G401 (cell line): ENCODE measurements at places on chromosomes 3 and 15.
A peak's percentile ranks its signal among the peaks of the same experiment; 100 is the strongest.

DNA sequence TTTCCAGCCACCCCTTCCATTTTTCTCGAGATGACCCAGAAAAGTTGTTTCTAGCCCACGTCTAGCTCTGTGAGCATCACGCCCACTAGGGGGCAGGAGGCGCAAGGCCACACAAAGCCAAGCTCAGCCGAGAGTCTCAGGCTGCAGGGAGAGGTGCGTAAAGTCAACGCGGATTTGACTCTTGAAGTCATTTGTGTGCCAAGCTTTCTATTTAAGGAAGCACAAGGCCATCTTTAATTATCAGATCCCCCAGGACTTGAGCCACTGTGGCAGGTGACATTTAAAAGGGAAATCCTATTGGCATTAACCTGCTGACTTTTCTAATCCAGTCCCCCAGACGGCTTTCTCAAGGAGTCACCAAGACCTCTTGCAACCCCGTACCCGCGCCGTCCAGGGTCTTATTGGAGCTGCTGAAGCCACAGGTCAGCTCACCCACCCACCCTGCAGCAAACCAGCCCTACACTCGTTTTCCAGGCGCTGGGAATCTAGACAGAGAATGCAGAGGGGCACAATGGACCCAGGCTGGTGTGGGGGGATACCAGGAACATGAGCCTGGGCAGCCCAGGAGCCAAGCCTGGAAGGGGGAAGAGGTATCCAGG, 62.1 kb downstream of the CAPN7 start:
- peak; percentile 92 for DNase-seq

GRCh38 chr15:99931703-99932603, 198.7 kb upstream of the LYSMD4 start:
- no peak for DNase-seq

DNA sequence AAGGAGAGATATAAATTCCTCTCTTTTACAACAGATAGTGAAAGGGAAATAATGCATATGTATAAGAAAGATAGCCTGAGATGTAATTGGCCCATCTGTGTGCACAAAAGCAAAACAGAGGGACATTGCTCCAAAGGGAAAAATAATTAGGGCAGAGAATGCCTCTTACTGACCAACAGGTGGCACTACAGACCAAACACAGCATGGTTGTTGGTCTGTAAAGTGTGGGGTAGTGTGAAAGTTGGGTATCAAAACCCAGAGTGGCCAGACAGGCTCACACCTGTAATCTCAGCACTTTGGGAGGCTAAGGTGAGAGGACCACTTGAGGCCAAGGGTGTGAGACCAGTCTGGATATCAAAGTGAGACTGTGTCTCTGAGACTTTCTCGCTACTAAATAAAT, 4.5 kb upstream of the TLNRD1 start:
- DNase-seq = peak; percentile 24

- DNase-seq = no peak
These were observed 91.8 kb downstream of the TOP2B start for GRCh38 chr3:25572919-25573385.

DNA sequence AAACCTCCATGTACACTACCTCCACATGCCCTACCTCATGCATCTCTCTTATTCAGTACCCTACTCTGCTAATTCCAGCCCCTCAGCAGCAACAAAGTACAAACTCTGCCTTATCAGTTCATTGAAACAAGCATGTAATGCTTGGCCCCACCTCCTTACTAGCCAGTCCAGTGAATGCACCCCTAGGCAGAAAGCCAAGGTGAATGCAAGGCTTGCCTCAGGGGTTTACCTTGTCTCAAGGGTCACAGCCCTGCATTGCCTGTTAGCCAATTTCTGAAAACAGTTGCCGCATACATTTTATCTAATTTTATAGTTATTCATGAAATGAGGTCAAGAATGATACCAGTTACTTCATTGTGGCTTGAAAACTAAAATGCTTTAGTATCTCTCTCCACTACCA, 576.4 kb downstream of the FHIT start:
- no peak for DNase-seq

DNA sequence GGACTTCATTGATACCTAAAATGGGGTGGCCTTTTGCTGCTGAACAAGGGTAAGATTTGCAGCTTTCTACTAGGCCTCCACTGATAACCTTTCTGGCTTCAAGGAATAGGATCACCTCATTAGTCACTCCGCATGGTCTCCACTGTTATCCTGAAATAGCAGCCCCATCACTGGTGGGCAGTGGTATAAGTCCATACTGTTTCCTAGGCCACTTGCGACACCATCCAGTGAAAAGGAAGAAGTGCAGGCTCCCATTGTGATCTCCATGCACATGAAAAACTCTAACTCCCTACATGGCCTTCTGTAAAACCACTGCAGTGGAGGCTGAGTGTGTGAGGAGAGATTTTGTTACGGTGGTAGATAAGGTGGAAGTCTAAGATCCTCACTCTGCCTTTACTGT, 1455.9 kb downstream of the SI start:
- DNase-seq = peak; percentile 3

DNA sequence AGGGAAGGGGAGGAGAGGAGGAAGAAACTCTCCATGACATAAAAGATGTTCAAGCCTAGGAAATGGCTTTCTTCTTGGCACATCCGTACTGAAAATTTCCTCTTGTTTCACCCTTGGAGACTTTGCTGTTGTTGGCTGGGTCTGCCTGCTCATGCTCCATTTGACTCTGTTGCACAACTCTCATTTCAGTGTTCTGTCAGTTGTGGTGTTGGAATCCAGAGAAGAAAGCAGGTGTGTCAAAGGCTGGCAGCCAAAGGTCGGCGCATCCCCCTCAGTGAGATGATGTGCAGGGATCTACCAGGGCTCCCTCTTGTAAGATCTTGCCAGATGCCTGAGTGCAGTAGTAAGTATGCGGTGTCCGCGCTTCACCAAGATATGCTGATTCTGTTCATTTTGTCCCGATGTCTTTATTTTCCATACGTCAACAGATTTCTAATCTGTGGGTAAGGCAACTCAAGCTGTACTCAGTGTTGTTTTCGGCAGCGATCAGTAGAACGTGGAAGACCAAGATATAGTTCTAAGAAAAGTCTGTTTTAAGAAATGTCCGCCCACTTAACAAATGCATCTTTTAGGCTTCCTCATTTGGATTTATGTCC, 265.2 kb upstream of the GOLGA6L4 start:
- no peak for DNase-seq

GRCh38 chr3:58375254-58375653, 42.6 kb downstream of the PXK start:
- DNase-seq = no peak

- no peak for DNase-seq
These were observed 24.5 kb downstream of the PLXNB1 start for GRCh38 chr3:48405343-48405881.

DNA sequence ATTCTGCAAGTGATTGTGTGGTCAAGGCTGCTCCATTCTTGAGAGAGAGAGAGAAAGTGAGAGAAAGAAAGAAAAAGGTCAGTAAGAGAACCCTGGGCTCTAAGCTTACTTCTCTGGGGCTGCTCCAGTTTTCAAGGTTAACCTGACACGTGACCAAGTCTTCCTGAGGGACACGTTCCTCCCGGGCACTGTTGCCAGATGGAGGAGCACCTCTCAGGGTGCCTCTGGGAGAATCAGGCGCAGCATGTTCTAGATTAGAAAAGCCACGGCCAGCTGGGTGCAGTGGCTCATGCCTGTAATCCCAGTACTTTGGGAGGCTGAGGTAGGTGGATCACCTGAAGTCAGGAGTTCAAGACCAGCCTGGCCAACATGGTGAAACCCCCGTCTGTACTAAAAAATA, 60.8 kb downstream of the ITGA11 start:
- no peak for DNase-seq

DNA sequence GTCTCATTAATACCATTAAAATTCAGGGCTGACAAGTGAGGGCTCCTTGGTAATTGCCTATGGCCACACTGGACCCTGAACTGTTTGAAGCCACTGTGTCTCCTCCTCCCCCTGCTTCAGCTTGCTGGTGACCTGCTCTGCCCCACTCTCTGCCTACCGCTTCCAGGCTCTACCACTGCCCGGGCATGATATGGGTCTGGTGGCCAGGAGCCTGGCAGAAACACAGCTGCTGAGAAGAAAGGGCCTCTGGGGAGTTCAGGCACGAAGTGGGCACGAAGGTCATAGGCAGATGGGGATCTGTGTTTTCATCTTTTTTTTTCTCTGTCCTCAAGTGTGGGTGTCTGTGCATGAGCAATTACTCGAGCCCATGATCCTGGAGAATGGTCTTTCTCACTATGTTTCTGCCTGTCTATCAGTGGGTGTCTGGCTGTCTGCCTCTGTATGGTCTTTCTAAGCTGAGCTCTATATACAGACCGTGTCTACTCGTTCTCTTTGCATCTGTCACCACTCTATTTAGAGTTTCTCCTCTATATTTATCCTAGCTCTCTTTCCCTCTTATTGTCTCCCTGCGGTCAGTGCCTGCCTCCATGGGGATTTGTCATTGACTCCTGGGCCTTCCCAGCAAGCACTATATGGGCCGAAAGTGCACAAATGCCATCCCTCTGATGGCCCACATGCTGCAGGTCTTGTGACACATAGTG, 42.1 kb upstream of the EPHB1 start:
- DNase-seq = no peak

DNA sequence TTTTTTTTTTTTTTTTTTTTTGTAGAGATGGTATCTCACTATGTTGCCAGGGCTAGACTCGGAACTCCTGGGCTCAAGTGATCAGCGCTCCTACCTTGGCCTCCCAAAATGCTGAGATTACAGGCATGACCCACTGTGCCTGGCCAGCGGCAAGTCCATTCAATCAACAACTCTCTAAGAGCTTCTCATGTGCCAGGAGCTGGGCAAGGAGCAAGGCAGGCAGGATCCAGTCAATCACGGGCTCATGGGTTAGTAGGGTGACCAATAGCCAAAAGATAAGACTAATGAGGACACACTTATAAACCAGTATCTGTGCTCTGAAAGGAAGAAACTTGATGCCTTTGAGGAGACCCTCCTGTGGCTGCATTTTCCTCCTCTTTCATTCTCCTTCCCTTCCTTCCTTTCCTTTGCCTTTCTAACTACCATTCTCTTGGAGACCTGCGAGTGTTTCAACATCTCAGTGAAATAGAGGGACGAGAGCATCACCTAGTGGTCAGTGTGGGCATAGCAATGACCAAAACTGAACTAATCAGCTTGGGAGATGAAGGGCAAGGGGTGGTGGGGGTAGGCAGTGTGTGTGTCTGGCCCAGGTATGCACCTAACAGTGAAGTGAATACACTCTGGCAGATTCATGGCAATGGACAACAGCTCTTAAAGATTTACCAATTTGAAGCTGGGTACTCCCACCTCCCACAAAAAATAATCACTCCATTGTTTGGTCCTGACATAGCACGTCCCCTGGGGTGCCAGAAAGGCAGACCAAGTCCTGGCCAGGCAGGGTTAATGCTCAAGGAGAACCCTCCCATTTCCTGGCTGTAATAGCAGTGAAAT, 6.3 kb downstream of the RPP25 start:
- DNase-seq = peak; percentile 87

DNA sequence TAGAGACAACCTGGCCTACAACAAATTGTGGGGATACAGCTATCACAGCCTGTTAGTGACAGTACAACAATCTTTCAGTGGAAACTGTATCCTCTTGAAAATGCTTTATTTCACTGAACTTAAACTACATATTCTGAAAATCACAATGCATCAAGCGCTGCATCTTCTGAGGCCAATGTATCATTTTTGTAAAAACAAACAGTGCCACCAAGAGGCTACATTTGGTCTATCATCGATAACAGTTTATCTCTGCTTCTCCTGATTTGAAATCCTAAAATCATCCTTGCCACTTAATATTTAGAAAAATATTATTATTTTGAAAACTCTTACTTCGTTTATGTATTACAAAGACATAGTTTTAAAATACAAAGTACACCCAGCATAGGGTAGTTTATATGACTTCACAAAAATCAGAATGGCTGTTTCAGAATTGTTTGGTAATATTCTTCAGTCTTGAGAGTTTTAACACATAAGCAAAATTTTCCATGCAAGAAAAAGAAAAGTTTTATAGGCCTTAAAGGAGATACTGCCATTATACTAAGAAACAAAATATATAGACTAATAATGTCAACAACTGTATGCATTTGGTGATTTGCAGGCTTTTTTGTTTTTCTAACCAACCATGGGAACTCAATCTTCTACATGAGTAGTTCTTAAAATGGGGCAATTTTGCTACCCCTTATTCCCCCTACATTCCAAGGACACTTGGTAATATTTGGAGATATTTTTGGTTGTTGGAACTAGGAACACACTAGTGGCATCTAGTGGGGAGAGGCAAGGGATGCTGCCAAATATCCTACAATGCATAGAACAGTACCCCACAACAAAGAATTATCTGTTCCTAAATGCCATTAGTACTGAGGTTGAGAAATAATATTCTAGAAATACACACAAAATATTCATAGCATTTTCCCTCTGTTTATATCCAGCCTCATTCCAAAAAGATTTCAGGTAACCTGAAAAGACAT, 42.3 kb downstream of the WDR72 start:
- DNase-seq = peak; percentile 47

- no peak for DNase-seq
These were observed 168.5 kb downstream of the NFKBIZ start for GRCh38 chr3:102017784-102018183.

DNA sequence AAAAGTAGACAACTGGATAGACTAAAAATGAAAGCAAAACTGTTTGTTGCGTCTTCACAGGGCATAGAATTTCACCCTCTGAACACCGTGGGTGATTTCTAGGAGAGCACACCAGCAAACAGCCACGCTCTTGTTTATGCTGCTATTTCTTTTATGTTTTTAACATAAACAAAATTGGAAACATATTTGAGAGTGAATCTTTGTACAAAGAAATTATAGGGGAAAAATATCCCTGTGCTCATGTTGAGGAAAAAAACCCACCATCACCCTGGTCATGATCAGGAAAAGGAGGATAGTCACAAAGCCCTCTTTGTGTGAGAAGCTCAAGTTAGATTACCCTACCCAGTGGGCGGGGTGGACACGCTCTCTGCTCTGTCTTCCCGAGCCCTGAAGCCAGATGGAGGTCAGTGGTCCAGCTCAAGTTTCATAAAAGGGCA, 313.3 kb downstream of the SATB1 start:
- no peak for DNase-seq

DNA sequence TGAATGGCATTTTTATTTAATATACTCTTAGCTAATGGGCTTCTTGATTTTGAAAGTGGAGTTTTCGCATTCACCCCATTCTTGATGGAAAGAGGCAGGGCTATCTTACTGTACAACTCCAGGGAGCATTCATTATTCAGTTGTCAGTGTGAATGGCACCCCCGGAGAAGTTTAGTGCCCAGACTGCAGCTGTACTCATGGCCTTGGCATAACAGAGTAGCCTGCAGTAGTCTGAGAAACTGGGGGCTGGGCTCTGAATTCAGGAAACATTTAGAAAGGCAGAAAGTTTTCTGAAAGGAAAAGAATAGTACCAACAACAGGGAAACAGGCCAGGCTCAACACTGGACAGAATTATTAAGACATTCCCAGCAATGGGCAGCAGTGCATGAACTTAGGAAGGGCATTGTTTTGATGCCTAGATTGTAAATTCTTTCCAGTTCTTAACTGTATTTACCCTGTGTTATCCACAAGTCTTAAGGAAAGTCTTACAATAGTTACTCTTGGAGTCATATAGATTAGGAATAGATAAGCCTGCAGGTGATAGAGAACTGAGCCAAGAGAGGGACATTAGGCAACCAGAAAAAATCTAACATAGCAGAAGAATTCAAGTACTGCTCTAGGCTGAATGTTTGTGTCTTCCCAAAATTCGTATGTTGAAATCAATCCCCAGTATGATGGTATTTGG, 44.4 kb downstream of the TIPARP start:
- no peak for DNase-seq

- DNase-seq = no peak
These were observed 40.5 kb downstream of the FAM174B start for GRCh38 chr15:92614791-92615785.

GRCh38 chr15:92393980-92394308, 263 bp downstream of the ST8SIA2 start:
- DNase-seq = no peak
